ENCODE measurements at places on chromosomes 1 and 21.

DNA sequence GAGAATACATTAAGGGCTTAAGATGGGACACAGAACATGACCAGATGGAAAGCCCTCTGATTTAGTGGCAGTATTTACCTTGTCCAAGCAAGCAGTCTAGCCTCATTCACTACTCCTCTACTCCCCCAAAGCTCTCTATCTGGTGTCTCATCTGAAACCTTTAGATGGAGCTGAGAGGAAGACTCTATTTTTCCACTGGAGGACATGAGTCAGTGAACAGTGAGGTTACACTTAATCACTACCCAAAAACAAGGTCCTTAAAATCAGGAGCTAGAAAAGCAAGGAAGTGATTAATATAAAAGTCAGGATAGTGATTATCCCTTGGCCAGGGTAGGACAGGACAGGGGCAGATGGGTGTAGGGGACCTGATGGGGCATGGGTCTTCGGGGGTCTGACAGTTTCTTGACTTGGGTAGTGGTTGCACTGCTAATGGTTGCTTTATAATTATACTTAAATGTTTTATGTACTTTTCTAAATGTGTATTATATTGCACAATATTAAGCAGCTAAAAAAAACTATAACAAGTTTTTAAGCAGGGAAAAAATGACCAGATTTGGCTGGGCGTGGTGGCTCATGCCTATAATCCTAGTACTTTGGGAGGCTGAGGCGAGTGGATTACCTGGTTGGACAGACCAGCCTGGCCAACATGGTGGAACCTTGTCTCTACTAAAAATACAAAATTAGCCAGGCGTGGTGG is 3.0 kb downstream of the PTPN22 start:
- DNase-seq = no peak

GRCh38 chr1:203600782-203601513 is 25.7 kb upstream of the ATP2B4 start:
- DNase-seq = no peak

DNA sequence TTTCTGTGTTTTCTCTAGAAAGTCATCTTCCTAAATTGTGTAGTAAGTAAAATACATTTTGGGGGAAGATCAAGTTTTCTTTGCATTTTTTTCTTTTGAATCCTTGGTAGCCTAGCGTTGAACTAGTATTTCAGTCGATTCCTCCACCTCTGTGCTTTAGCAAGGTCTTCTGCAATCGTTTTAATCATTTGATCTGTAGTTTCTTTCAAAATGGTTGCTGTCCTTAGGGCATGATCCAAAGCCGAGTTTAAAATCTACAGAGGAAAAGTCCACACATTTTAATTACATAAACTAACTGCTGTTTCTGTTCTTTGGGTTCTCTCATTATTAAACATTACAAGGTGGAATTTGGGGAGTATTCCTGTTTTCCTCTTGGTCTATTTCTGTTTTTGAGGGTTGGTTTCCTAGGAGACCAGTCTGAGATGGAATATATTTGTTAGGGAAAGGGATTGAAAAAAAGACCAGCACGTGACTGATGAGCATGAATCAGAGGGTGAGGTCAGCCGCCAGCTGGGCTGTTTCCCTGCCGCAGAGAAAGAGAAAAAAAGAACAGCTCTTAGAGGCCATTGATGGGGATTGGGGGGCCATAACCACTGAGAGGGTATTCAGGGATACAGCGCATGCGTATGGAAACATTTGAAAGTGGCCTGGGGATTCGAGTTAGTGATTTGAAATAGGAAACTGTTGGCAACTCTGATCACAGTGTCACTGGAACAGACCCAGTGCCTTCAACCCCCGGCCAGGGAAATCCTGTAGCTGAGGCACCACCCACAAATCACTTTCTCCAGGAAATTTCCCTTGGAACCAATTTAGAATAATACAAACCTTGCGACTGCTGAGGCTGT is 40.6 kb downstream of the AKNAD1 start:
- DNase-seq = no peak

DNA sequence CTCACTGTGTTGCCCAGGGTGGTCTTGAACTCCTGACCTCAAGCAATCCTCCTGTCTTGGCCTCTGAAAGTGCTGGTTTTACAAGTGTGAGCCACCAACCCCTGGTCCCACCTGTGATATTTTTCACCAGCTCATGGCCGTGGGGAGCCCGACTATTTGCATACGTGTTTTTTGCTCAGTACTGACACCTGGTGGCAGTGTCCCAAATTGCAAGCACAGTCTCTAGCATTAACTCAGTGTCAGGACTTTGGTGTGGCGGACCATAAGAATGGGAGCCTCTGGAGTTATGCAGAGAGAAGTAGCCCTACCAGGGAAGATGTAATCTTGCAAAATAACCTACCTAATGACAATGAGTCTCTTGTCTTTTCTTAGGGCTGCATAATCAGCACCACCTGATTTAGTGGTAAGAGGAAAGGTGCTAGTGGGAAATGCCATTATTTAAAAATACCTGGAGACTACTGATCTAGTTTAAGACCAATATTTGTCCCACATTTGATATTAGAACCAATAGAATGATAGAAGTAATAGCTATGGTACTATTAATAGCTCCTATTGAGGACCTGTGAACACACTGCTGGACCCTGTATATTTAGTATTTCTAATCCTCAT is 305.4 kb downstream of the DISC1 start:
- peak; percentile 38 for DNase-seq

GRCh38 chr1:176786274-176786673 is 323.3 kb downstream of the PAPPA2 start:
- no peak for DNase-seq

- peak; percentile 37 for DNase-seq
Measured at GRCh38 chr1:59292562-59292961, 4.3 kb upstream of the FGGY start.

DNA sequence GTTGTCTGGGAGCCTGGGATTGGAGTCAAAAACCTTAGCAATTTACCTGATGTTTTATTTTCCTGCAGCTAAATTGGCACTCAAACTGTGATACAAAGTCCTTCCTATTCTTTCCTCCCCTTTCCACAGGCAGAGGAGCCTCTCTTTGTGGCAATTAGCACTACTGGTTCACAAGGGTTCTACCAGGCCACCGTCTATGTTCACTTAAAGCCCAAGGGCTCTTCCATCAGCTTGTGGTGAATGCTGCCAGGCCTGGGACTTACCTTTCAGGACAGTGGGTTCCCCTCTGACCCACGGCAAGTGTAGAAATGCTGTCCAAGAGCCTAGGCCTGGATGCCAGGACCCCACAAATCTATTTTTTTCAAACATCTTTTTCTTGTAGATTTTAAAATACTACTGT is 251.9 kb upstream of the B3GALT2 start:
- DNase-seq = no peak

DNA sequence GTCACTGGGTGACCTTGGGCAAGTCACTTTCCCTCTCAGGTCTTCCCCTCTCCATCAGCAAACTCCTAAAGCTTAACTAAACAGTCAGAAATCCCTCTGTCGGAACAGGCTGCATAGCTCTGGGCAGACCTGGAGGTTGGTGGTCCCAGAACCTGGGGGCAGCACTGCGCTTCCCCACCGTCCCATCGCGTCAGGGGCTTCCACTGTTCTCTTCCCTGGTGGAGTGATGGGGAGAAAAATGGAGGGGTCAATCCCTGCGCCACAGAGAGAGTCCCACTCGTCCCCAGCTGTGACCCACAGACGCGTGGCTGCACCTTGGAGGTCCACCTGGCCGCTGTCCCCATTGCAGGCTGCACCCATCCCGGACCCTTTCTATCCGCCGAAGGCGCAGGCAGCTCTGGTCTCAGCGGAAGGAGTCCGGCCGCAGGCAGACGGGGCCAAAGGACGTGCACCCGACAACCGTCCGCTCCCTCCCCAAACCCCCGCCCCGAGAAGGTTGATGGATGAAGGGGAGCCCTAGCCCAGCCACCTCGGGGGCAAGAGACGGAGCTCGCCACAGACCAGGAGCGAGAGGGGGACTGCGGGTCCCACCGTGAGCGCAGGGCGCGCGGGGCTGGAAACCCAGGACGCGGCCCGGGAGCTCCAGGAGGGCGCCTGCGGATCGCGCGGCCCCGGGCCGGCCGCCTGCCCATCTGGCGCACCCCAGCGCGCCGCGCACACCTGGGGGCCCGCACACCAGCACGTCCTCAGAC is 588 bp upstream of the WNT3A start:
- DNase-seq = no peak

DNA sequence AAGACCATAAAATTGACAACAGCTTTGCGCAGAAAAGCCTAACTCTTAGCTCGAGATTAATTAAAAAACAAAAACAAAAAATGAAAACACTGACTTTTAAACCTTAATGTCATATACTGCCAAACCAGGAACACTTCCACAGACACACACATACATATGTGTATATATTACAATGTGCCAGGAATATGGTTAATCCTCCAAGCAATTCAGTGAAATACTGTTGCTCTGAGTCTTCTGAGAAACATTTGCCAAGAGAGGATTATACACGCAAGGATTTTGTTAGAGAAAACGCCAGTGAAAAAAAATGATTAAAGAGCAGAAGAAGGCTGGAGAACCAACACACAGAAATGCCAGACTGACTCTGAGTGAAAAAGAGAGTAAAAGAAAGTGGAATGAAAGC is 116.7 kb upstream of the CHRM3 start:
- DNase-seq = no peak

DNA sequence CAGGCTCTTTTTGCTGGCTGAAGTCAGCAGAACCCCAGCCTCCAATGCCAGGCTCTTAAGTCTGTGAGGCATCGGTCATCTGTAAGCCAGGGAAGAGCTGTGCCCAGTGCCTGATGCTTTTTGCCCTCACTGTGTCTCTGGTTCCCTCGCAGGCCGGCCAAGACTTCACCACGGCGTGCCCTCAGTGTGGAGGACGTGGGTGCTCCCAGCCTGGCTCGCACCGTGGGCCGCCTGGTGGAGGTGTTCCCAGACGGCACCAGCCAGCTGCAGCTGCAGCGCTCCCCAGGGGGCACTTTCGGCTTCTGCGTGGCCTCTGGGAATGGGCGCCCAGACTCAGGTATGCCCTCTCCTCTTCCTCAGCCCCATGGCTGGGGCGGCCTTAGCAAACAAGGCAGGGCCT is 32.5 kb downstream of the KIAA1614 start:
- DNase-seq = no peak

All from CD4-positive, alpha-beta T cell treated with Interleukin-21 for 1 hour (primary cell).